ENCODE measurements at places on chromosomes 4 and X. TPM values are rescaled to one million over a fixed set of nuclear protein-coding genes. Genes with fewer than 3 reads are reported as not detected.

NSUN7 gene
- total RNA-seq: 0.36 TPM

PCDH19 gene
- 0.16 TPM for total RNA-seq

VEGFC gene
- 14.7 TPM for total RNA-seq

SCFD2 gene
- total RNA-seq: 8.6 TPM

CASP6 gene
- 15.7 TPM for total RNA-seq

CLDN34 gene
- total RNA-seq: not detected

GPRASP1 gene
- 0.32 TPM for total RNA-seq

ADGRG4 gene
- not detected for total RNA-seq

SPATA18 gene
- 5.6 TPM for total RNA-seq

F9 gene
- total RNA-seq: not detected

FDCSP gene
- total RNA-seq: not detected

CT83 gene
- not detected for total RNA-seq

FAM47E gene
- 0.18 TPM for total RNA-seq

F8A1 gene
- total RNA-seq: 96.8 TPM

SMARCA1 gene
- total RNA-seq: 41.1 TPM

CXorf49 gene
- total RNA-seq: not detected

TIGD2 gene
- total RNA-seq: 4.2 TPM

HHIP gene
- 0.79 TPM for total RNA-seq

ZGRF1 gene
- 3.1 TPM for total RNA-seq
